NCI-H1417 treated with DMSO at 0.1 percent for 48 hours (cell line): ENCODE measurements at places on chromosomes 13 and 19.

- DNase-seq, result no peak
Measured at GRCh38 chr19:51599084-51599483, 28.0 kb downstream of the ZNF175 start.

DNA sequence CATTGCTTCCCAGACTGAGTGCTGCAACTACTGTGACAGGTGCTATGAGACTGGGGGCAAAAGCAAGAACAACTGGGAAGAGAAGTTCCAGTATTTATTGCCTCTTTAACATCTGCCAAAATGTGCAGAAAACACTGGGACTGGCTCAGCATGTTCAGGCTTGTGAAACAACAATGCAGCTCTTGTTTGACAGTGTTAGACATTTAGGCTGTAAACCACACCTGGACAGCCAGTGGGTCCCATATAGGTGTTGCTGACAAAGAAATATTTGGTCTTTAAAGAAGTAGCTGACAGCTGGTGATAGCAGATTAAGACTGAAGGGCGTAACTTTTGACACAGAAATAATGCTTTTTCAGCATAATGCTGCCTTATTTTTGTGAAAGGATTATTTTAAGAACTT is 88.1 kb downstream of the STOML3 start:
- DNase-seq, result no peak

GRCh38 chr13:21453387-21454081 is 5.6 kb downstream of the ZDHHC20 start:
- DNase-seq, result no peak

DNA sequence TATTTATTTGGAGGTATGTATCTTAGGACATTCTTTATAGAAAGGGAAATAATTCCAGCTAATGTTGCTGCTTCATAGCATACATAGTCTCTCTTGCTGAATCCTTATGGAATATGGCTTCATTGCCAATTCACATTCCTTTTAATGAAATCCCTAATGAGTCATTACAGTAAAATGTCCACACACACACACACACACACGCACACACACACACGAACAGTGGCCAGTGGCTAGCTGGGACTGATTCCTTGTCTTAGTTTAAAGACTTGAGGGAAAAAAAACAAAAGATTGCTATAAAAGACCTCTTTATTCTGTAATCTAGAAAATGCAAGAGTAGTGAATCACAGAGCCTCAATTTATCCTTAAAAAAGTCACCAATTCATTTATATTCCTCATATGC is 301.6 kb downstream of the SLITRK6 start:
- no peak for DNase-seq

DNA sequence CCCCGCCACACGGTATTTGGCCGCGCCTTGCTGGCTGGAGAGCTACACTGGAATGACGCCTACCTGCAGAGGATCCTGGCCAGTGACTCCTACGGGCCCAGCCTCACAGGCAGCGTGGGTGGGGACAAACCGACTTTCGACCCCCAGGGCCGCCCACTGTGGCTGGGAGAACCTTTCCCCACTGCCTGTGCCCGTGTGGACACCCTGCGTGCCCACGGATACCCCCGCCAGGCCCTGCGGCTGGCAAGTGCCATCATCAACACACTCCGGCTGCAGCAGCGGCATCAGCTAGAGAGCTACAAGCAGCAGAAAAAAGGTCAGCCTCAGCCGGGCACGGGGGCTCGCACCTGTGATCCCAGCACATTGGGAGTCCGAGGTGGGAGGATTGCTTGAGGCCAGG is 19.3 kb downstream of the ZSWIM4 start:
- DNase-seq, result no peak

GRCh38 chr13:58051807-58052375 is 420.3 kb downstream of the PCDH17 start:
- DNase-seq, result no peak

DNA sequence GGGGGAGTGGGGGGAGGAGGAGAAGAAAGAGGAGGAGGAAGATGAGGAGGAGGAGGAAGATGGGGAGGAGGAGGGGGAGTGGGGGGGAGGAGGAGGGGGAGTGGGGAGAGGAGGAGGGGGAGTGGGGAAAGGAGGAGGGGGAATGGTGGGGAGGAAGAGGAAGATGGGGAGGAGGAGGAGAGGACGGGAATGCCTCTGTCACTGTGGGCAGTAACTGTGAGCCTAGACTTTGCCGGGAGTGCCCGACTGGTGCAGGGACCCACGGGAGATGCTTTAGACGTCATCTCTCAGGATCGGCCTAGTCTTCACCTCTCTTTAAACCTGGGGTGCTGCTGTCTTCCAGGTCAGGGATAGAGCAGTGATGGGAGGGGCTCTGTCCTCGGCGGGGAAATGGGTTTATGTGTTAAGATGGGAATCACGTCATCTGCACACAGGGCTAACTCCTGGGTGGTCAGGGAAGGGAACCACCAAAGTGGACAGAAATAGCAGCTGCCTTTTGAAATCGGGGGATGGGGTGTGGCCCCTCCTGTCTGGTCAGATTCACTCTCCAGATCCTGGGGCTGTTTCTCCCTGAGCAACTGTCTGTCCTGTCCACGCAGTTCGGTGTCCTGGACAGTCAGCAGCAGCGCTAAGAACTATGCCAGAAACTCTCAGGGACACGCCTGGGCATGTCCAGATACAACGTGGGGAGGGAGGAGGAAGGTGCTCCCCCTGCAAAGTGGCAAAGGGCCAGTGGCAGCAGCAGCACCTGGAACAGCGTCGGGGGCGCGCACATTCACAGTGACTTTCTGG is 26.9 kb downstream of the GAS6 start:
- no peak for DNase-seq

GRCh38 chr13:113975416-113975815 is 1.5 kb upstream of the C13orf46 start:
- DNase-seq, result no peak

DNA sequence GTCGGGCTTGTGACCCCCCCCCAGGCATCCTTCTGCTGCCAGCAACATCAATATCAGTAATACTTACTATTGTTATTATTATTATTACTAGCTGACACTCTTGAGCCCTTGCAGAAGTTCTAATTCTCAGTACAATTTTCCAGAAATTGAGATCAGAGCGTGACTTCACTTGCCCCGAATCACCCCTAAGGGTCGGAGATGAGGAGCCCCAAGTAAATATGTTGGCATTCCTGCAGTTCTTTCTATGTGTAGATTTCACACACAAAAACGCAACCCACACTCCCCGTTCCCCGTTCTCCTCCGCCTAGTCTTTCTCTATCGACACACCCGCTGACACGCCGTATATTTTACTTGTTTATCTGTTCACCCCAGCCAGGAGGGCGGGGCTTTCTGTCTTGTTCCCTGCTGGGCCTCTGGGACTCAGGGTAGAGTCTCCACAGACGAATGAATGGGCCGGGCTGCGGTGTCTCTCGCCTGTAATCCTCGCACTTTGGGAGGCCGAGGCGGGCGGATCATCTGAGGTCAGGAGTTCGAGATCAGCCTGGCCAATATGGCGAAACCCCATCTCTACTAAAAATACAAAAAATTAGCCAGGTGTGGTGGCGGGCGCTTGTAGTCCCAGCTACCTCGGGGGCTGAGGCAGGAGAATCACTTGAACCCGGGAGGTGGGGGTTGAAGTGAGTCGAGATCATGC is 14.7 kb downstream of the TLE5 start:
- peak; percentile 91 for DNase-seq

DNA sequence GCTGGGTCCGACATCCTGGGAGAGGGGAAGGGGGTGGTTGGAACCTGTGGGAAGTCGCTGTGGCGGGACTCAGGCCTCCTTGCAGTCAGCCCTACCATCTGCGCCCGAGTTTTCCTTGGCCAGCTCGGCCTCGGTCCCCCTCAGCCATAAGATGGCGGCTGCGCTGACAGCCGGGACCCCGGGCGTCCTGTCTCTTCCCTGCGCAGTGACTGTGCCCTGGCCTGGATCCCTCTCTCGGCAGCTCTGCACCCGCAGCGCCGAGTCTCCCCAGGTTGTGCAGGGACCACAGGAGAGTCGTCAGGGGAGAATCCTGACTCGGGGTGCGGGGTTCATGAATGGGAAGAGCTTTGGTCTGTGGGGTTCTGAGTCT is 345 bp downstream of the ZNF257 start:
- DNase-seq, result no peak

DNA sequence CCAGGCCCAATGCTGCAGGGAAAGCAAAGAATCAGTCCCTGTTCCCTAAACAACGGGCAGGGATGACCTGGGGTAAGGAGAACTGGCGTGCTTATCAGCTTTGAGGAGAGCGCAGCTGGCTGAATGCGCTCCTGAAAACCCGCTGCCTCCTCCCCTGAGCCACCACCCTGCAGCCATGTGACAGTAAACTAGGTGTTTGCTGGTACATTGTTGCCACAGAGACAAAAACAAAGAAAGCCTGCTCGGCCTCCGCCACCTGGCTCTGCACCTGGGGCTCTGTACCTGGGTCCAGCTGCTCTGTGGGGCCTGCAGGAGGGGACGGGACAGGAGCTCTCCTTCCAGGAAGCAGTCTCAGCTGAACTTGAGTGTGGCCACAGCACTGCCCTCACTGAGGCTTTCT is 21.8 kb downstream of the MCF2L start:
- peak; percentile 85 for DNase-seq

GRCh38 chr19:53254411-53255341 is at the start of gene ZNF677:
ZNF677 (minus strand) TSS chr19:53254873; CDS start chr19:53251550, 3,323 bp downstream.
- DNase-seq, result no peak

GRCh38 chr13:52104624-52105023 is 24.2 kb downstream of the NEK5 start:
- DNase-seq, result no peak

DNA sequence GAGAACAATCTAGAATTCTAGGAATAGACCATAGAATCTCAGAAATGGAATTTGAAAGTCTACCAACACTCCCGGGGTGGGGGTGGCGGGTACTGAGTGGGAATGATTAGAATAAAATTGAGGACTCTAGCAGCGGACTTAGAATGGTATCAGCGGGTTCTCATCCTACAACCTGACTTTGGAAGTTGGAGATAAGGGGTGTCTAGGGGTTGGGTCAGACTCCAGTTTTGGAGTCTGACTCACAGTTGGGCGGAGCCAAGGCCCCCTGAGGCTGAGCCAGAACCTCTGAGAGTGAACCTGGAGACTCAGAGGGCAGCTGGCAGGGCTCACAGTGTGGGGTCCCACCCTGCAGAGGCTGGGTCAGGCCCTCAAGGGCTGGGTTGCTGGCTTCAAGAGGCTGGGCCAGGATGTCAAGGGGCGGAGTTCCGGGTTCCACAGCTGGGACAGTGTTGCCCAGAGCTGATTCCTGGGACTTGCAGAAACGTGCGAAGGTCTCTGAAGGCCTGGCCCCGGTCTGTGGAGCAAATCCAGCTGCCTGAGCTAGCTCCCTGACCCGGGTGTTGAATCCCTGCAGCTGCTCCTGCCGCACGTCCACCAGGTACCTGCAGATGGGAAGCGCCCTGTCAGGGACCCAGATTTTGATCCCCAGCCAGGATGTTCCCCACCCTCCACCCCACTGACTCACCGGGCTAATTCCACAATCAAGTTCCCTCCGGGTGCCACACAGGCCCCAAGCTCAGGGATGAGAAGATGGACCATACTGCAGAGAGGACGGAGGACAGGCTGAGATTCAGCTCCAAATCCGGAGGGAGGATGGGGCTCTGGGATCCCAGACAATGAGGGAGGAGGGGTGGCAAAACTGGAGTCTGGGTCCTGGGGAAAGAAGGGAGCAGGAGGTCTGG is 1.6 kb upstream of the TNNI3 start:
- DNase-seq, result no peak

GRCh38 chr13:32837973-32838927 is 178.0 kb upstream of the KL start:
- DNase-seq, result no peak

- no peak for DNase-seq
Measured at GRCh38 chr19:34504273-34504808, 22.8 kb downstream of the WTIP start.

DNA sequence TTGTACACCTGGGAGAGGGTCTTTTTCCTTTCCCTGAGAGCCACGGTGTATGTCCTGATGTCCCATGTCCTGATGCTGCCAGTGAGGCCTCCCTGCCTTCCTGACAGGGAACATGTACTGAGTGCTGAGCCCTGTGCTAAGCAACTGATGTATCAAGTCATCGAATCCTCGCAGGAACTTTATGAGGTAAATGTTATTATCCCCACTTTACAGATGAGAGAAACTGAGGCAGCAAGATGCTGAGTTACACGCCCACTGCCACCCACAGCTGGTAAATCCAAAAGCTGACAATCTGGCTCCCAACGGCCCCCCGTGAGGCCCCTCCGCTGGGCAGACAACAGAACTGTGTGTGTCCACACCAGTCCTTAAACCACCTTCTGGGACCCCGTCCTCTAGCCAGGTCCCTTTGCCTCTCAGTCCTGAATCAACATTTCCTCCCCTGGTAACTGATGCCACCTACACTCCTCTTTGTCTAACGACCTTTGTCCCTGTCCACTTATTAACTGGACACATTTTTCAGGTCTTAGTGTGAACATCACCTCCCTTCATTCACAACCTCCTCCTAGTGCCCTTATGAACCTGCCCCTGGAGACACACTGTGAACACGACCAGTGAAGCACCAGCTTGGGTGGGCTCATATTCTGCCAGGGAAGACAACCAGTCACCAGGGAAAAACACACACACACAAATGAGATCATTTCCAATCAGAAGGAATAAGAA is 5.4 kb upstream of the VSIG10L start:
- DNase-seq, result no peak

- DNase-seq, result no peak
Measured at GRCh38 chr19:30649934-30650614, 277.9 kb downstream of the ZNF536 start.

- no peak for DNase-seq
Measured at GRCh38 chr19:32287086-32287485, 58.3 kb upstream of the ZNF507 start.

GRCh38 chr19:1171755-1172352 is 2.2 kb downstream of the SBNO2 start:
- no peak for DNase-seq

DNA sequence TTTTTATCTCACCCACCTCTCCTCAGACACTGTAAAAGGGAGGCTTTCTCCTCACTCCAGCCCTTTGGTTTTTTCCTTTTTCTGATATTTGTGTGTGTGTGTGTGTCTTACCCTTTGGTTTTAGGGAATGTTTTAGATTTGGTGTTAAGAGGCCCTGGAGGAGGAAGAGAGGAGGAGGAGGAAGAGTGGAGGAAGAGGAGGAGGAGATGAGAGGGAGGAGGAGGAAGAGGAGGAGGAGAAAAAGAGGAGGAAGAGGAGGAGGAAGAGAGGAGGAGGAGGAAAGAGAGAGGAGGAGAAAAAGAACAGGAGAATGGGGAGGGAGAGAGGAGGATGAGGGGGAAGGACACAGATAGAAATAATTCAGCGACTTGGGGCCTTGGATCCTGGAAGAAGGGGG is 10.5 kb downstream of the KLHL26 start:
- DNase-seq, result no peak
